ENCODE measurements at places on chromosomes 3 and 15.
A peak's percentile ranks its signal among the peaks of the same experiment; 100 is the strongest.

DNA sequence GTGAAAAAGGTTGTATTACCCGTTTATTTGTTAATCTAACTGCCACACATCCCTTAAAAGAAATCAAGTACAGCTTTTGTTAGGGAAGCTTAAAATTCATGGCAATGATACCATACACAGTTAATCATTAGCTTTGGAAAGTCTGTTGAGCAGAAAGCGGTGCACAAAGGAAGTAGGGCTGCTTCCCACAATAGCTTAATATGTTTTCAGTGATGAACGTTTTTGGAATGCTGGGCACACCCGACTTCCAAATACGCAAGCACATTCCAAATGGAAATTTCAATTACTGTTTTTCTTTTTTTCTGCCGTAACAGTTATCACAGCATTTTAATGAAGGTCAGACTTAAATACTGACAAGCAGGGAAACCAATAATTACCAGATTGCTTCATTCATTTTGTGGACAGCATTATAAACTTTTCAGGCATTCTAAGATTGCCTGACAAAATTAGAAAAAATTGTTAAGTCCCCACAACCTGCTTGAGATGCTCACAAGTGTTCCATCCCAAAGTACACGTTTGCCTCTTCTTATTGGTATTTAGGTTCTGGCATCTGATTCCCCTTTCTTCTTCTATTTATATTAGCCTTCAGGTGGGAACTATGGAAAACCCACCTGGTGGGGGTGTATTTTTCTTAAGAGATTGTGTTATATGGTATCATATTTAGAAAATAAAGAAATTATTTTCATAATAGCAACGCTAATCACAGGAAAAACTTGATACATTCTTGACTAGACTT, 1.1 kb upstream of the ECT2 start:
- peak; percentile 19 for DNase-seq

GRCh38 chr3:13353506-13353905, 66.6 kb downstream of the NUP210 start:
- DNase-seq = no peak

GRCh38 chr3:189094539-189094938, 77.2 kb upstream of the TPRG1 start:
- no peak for DNase-seq

GRCh38 chr3:42349765-42350594, 60.4 kb downstream of the LYZL4 start:
- no peak for DNase-seq

DNA sequence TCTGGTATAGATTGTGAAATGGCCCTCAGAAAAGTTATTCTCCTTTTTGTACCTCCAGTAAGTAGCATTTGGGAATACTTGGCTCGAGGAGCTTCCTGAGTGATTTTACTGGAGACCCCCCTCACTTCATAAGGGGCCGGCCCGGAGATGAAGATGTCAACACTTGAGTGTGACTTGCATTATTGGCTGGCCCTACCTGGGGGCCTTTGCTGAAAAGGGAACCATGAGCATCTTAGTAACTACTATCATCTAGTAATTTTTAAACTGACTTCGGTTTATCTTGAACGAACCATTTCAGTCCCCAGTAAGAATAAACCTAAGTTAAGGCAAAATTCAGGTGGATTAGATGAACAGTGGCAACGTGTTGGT, 1.3 kb downstream of the FAIM start:
- no peak for DNase-seq

GRCh38 chr15:31364301-31365031, 37.8 kb downstream of the KLF13 start:
- no peak for DNase-seq

- no peak for DNase-seq
Measured at GRCh38 chr3:2205692-2206091, 107.0 kb downstream of the CNTN4 start.

GRCh38 chr3:182699550-182700170, 93.6 kb upstream of the ATP11B start:
- DNase-seq = no peak

DNA sequence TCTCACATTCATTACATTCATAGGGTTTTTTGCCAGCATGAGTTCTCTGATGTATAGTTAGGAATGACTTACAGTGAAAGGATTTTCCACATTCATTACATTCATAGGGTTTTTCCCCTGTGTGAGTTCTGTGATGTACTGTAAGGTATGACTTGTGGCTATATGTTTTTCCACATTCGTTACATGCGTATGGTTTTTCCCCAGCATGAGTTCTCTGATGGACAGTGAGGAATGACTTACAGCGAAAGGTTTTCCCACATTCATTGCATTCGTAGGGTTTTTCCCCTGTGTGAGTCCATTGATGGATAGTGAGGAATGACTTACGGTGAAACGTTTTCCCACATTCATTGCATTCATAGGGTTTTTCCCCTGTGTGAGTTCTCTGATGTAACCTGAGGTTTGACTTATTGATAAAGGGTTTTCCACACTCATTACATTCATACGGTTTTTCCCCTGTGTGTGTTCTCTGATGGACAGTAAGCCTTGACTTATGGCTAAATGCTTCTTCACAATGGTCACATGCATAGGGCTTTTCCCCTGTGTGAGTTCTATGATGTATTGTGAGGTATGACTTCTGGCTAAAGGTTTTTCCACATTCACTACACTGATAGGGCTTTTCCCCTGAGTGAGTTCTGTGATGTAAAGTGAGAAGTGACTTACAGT, 47.4 kb downstream of the ZNF717 start:
- no peak for DNase-seq

- DNase-seq = no peak
Measured at GRCh38 chr3:191361456-191361855, 31.1 kb upstream of the UTS2B start.

- DNase-seq = no peak
Measured at GRCh38 chr3:51932471-51933370, 9.0 kb downstream of the RRP9 start.

- no peak for DNase-seq
Measured at GRCh38 chr3:106184540-106185457, 316.0 kb upstream of the CBLB start.

DNA sequence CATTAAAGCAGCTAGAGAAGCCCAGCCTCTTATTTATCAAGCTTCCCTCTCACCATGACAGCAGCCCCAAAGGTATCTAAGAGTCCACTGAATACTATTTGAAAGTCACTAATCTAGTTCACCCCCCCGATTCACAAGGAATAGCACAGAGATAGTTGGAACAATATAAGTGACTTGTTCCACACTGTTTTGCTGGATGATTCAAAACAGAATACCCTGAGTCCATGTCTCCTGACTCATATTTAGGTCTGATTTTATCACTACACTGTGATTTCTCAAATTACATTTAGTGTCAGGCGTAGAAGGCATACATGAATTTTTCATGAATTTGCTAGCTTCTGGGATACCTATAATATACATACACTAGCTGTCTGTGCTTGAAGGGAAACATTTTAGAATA, 18.7 kb upstream of the EOGT start:
- no peak for DNase-seq

DNA sequence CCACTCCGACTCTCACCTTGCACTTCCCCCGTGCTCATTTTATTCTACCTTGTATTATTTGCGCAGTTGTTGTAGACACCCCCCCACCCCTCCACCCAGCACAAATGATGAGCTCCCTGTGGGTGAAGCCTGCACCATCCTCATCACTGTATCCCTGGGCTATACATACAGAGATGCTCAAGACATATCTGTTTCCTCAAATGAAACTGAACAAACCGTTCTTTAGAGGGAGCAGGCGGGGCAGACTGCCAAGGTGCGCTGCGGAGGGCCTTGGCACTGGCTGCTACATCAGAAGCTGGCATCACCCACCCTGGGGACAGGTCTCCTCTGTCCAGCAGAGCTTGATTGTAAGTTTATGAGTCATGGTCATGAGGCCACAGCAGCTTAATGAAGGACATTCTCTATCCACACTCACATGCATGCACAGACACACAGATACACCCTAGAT, 29.0 kb downstream of the ADCY5 start:
- DNase-seq = no peak

DNA sequence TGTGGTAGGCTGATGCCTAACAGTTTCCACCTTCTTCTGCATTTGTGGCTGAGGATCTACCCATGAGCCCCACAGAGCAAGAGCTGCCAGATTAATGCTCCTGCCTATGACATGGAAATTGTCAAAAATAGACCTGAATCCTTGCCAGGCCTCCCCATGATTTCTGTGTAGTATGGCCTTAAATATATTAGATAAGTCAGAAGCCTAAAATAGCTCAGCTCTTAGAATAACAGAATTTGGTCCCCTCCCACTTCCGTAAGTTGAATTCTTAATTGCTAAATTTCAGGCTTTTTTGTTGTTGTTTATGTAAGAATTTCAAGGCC, 129.0 kb downstream of the SERPINI1 start:
- no peak for DNase-seq

GRCh38 chr3:72990701-72991395, 5.8 kb upstream of the PPP4R2 start:
- DNase-seq = no peak

GRCh38 chr15:75371486-75371885, 3.1 kb upstream of the MAN2C1 start:
- no peak for DNase-seq

- DNase-seq = no peak
Measured at GRCh38 chr3:63400246-63400860, 122.2 kb downstream of the SYNPR start.

- no peak for DNase-seq
Measured at GRCh38 chr3:4460334-4460733, 6.7 kb downstream of the SUMF1 start.

- no peak for DNase-seq
Measured at GRCh38 chr3:12278566-12278965, 10.3 kb upstream of the PPARG start.

DNA sequence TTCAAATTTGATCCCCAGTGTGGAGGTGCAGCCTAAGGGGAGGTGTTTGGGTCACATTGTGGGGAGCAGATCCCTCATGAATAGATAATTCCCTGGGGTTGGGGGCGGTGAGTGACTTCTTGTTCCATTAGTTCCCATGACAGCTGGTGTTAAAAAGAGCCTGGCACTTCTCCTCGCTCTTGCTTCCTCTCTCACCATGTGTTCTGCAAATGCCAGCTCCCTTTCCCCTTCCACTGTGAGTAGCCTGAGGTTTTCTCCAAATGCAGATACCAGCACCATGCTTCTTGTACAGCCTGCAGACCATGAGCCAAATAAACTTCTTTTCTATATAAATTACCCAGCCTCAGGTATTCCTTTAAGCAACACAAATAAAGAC, 23.1 kb downstream of the RIOX2 start:
- no peak for DNase-seq

GRCh38 chr3:149934524-149934923, 36.2 kb downstream of the PFN2 start:
- DNase-seq = no peak

DNA sequence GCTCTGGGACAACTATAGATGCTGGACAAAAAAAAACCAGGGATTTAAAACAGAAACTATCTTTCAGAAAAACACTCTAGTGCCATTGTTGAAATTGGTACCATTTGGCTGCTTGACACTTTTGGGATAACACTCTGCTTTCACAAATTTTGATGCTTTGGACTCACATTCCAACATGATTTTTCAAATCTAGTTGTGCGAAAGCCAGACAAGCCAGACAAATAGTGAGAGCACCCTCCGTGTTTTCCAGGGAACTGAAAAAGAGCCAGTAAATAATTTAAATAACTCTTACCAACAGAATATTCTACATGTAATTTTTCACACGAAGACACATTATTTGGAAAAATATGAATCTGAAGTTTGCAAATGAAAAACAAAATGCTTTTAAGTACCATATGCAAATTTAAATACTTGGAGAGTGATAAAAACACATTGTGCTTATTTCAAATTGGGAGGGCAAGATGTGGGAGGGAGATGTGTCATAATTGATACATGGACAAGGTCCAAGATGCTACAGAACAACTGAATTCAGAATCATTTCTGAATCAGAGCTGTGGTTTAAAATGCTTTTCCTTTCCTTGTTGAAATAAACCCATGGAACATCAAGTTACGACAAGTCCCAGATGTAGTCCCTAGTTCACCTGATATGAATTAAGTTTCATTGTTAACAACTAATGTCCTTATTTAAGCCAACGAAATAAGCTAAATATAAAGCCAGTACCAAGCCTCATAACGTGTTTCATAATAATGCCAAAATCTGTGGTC, 144.2 kb upstream of the SOX2 start:
- DNase-seq = no peak

DNA sequence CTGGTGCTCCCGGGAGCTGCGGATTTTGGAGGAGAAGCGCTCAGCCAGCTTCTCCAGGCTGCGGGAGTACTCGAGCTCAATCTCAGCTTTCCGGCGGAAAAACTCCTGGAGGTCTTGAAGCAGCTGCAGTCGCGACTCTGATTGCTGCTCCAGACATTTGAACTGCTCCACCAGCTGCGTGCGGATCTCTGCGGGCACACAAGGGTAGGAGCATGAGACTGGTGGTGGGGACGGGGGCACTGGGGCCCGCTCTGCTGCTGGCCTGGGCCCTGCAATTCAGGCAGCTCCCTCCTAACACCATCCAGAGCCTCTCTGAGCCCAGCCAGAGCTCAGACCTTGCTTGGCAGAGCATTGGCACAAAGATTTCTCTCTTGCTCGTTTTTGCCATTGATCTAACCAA, 124.7 kb downstream of the SRGAP3 start:
- no peak for DNase-seq

DNA sequence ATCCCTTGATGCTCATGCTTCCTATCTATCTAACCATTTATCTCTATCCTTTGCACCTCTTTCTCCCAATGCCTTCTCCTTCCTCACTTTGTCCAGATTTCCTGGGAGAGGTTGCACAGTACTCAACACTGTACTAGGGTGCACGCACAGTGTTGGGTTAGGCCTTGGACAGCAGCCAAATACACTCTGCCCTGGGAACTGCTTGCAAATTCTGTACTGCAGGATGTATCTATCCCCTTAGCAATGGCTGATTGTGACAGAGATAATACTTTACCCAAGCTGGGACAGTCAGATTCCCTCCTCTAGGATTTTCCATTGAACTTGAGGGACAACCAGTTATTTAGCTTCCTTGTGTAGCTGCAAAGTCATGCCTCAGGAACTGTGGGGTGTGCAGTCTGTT, 113.3 kb downstream of the IL20RB start:
- DNase-seq = no peak

DNA sequence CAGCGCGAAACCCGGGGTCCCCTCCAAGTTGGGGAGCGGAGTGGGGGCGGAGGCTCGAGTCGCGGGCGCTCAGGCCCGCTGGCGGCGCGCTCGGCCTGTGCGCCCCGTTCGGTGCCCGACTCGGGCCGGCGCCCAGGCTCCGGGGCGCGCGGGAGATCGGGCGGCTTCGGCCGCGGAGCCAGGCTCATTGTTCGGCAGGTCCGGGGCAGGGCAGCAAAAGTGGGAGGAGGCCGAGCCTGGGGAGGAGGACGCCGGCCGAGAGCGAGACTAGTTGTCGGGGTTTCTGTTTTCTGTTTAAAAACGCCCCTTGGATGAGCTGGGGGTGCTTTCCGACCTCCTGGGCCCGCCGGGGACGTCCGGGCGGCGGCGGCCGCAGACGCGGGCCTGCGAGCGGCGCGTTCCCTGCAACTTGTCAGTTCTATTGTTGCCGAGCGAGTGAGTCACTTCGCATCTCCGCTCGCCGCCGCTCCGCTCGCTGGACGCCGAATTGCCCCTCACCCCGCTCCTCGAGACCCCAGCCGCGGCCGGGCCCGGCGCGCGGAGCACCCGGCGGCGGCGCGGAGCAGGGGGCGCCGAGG, 676 bp downstream of the TCF12 start:
- no peak for DNase-seq

Measured in NCI-H1092 treated with DMSO at 0.1 percent for 48 hours (cell line).